ENCODE measurements at places on chromosomes 5 and 9. TPM values are rescaled to one million over a fixed set of nuclear protein-coding genes. Genes with fewer than 3 reads are reported as not detected.

Gene FOXD4L3
- total RNA-seq = not detected

Gene ADAMTS2
- 18.3 TPM for total RNA-seq

Gene CCL27
- total RNA-seq = 0.18 TPM

Gene B4GALT1
- 8.8 TPM for total RNA-seq

Gene HMCN2
- total RNA-seq = not detected

Gene PAEP
- total RNA-seq = not detected

Gene EIF4E1B
- not detected for total RNA-seq

Gene SARDH
- 5.0 TPM for total RNA-seq

Gene AQP3
- 3.3 TPM for total RNA-seq

Gene RPL37
- total RNA-seq = 35.3 TPM

Gene GRM6
- not detected for total RNA-seq
